ENCODE measurements at places on chromosomes 6 and 20.

- DNase-seq, result peak; percentile 7
Measured at GRCh38 chr6:152595499-152595898, 41.7 kb downstream of the SYNE1 start.

DNA sequence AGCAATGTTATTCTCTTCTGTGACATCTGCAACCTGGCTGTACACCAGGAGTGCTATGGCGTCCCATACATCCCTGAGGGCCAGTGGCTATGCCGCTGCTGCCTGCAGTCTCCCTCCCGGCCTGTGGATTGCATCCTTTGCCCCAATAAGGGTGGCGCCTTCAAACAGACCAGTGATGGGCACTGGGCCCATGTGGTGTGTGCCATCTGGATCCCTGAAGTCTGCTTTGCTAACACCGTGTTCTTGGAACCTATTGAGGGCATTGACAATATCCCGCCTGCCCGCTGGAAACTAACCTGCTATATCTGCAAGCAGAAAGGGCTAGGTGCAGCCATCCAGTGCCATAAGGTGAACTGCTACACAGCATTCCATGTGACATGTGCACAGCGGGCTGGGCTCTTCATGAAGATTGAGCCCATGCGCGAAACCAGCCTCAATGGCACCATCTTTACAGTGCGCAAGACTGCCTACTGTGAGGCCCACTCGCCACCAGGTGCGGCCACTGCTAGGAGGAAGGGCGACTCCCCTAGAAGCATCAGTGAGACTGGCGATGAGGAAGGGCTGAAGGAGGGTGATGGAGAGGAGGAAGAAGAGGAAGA is 4.6 kb downstream of the BRPF3 start:
- no peak for DNase-seq

DNA sequence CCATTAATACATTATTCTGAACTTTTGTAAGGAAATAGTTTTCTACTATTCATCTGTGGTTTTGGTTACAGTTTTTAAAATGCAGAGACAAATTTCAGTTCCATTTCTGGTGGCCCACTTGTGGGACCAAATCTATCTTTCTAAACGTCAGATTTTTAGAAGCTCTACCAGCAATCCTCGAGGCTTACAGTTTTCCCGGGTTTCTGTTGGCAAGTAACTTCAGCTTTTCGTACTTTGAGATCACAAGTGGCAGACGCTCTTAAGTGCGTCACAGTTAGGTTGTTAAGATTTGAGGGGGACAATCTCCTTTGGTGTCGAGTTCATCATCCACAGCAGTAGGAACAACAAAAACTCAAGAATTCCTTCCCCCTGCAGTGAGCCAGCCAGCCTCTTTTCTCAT is 60.0 kb downstream of the JARID2 start:
- no peak for DNase-seq

GRCh38 chr6:12147557-12148316 is 135.6 kb downstream of the HIVEP1 start:
- DNase-seq, result no peak

DNA sequence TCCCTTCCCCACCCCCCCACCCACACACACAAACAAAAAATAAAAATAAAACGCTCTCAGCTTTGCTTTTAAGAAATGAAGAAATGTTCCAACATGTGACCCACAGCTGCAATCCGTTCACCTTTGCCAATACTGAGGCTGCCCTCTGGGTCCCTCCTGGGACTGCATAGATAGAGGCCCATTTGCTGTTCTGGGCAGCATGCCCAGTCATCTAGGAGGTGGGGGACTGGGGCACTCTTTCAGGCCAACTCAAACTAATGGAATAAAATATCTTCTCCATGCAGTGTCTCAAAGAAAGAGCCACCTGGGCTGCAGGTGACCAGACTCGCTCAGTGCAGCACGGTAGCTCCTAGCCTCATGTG is 79.9 kb downstream of the SLC22A3 start:
- no peak for DNase-seq

GRCh38 chr6:116016846-116017545 is 43.7 kb downstream of the FRK start:
- DNase-seq, result no peak

- peak; percentile 35 for DNase-seq
Measured at GRCh38 chr6:129844118-129844891, 16.8 kb downstream of the TMEM244 start.

- DNase-seq, result no peak
Measured at GRCh38 chr6:162140251-162140852, 587.2 kb downstream of the PRKN start.

DNA sequence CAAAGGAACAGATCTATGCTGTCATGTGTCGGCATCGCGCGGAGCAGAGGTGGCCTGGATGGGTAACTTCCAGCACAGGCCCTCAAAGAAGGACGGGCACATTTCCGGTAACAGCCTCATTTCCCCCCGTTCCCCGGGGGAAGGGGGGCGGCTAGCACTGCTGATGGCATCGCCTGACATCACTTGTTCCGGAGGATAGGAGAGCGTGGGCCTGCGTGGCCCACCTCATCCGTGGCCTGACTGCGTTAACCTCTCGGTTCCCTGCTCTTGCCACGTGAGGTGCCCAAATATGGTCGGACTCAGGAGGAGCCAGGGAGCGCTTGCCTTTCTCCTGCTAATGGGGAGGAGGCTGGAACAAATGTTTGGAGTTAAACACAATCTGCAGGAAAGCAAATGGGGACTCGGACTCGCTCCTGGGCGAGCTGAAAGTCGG is at the start of gene AKAP12:
Gene AKAP12 (plus strand): TSS at position 365 of the 433 bp plus-strand sequence. CDS start 596 bp downstream, outside the sequence.
- DNase-seq, result no peak

DNA sequence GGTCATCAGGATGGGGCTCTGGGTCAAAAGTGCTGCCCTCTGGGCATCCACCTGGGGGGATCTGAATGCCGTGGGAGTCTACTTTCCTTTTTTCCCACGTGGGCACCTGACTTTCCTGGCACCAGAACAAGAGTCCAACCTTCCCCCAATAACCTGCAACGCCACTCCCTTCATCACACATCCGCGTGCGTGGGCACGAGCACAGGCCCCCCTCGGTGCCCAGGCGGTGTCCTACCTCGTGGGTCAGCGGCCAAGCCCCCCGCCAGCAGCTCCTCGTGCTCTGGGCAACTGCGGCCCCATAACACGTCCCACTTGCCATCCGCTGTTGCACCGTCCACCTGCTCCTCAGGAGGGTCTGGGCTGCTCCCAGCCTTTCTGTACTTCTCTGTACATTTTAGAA is 87.0 kb downstream of the YTHDF1 start:
- DNase-seq, result no peak

DNA sequence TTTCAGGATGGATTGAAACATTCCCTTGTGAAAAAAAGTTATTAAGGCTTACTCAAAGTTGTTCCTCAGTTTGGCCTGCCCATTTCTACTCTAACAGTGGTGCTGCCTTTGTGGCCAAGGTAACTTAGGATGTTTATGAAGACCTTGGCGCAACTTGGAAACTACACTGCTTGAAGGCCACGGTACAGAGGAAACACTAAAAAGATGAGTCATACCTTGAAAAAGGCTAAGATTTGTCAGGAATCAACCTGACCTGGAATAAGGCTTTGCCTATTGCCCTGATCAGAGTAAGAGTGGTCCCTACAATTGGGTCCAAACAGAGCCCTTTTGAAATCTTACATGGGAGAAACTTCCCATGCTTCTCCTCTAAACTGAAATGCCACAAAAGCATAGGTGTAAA is 119.9 kb upstream of the MOCS1 start:
- DNase-seq, result no peak

DNA sequence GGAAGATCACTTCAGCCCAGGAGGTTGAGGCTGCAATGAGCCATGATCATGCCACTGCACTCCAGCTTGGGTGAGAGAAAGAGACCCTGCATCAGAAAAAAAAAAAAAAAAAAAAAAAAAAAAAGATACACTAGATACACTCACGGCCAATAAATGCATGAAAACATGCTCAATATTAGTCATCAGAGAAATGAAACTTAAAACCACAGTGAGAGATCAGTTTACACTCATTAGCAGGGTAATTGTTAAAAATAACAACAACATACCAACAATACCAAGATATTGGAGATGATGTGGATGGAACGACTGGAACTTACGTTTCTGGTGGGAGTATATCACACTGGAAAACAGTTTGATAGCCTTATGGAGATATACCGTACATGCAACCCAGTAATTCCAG is 29.9 kb downstream of the HS3ST5 start:
- no peak for DNase-seq

DNA sequence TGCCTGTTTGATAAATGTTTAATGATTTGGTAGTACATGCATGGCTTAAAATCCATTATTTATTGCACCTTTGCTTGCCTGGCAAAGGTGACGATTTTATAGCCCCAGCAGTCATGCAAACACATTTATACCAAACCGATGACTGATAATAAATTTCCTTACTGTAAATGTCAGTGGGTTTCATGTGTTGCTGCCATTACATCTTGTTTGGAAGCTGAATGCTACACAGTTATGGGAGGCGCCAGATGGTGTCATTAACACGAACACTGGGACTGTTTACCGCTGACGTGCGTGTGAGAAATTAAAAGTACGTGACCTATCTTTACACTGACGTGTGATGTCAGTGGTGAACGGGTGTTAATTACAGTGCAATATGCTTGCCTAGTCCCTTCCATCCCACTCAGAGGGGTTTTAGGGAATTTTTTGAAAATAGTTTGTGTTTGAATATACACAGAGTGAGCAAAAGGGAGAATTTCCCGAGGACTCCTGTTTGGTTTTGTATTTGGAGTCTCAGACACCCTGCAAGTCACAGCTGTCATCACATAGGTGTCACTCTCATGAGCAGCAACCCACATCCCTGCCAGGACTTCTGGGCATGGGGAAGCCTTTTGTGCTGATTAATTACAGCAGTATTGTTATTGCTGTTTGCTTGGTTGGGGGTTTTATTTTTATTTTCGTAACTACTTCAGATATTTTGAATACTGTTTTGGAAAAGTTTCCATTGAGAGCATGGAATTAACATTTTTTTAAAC is 151.8 kb upstream of the INSM1 start:
- no peak for DNase-seq

DNA sequence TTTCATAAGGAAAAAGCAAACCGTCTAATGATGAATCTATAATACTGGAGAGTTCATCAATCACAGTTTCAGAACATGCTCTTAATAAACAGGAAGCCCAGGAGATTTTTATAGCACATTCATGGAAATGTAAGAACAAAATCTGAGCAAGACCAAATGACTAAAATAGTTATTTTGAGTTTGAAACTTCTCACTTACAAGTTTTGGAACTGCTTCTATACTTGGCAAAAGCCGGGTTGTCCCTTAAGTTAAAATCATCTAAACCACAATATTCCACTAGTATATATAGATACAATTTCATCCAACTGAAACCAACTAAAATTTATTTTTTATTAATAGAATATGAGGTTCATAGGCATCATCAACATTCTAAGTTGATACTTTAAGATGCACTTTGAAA is 268.2 kb downstream of the PHACTR1 start:
- DNase-seq, result no peak

GRCh38 chr6:24412294-24412693 is 9.6 kb downstream of the MRS2 start:
- no peak for DNase-seq

DNA sequence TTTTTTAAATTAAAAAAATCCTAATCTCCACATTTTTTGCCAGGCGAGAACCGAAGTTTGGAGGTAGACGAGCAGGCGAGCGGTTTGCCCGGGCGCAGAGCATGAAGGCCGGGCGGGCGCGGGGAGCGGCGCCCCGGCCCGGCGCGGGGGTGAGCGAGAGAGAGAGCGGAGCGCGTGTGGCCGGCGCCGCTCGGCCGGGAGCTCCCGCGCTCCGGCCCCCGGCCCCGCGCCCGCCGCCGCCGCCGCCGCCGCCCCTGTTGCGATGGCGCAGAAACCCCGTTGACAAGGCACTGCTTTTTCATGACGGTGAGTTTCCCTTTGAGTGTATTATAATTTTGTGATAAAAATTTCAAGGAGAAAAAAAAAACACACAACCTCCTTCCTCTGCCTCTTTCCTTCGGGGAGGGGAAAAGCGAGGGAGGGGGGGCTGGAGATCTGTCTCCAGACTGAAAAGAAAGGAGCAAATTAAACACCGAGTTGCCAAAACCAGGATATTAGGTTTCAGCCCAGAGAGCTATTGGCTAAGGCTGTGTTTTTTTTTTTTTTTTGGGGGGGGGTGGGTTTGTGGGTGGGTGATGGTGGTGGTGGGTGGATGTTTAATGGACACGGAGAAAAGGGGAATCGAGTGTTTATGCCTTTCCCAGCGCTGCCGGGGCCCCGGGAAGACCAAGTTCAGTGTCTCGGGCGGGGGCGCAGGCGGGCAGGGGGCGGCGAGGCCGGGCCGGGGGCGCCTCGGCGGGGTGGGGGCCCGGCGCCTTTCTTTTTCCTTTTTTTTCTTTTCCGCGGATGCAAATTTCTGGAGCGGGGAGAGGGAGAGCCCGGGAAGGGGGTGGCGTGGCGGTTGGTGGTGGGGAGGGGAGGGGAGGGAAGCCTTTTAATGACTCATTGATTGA is at the start of gene BICRAL:
Gene BICRAL (plus strand): TSS at position 257 of the 893 bp plus-strand sequence. CDS start 39,971 bp downstream, outside the sequence.
- DNase-seq, result no peak

DNA sequence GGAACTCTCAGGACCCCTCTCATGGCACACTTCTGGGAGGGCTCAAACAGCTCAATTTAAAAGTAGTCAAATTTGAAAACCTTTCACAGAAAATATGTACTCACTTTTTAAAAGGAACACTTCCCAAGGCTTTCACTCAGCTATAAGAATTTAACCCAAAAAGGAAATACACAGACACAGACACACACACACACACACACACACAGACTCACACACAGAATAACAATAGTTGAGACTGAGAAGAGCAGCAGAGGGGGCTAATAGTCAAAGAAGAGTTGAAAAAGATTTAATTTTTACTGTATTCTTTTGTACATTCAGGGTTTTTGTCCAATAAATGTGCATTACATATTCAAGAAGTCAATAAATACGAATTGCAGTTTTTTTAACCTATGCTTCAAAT is 211.4 kb downstream of the HACE1 start:
- no peak for DNase-seq

GRCh38 chr6:7108964-7109836 is 1.4 kb downstream of the RREB1 start:
- no peak for DNase-seq

DNA sequence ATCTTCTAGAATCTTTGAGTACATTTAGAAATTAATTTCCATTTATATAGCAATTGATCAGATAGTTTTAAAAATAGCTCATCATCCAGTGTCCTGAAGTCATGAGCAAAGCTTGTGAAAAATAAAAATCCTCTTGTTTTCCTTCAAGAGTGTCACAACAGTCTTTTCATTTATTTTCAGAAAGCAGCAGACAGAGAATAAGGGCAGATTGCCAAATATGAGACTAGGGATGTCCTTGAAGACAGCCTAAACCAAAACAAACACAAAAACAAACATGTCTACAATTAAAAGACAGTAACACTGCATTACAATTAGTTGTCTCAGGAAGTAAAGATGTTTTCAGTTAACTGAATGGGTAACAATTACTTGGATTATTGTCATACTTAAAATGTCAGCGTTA is 682.8 kb downstream of the TFAP2A start:
- DNase-seq, result no peak

GRCh38 chr6:169912266-169913095 is 161.1 kb downstream of the ERMARD start:
- no peak for DNase-seq

DNA sequence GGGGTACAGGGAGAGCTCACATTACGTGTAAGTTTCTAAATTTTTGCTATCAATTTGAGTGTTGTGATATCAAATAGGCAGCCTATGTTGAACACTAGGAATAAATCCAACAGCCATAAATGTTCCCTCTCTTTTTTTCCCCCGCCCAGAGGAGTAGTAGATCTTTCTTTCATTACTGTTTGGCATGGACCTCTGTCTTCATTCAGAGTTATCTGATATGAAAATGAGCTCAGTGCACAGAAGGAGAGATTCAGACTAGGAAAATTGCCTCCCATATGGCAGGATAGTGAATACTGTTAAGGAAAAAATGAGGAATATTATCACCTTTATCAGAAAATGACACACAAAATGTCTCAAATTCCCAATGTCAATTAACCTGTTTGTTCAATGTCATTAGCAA is 110.0 kb upstream of the EYS start:
- no peak for DNase-seq

Measured in iPS DF 6.9 (cell line).